ENCODE measurements at places on chromosomes 2 and 18.

GRCh38 chr2:11962707-11963328, 216.4 kb downstream of the LPIN1 start:
- DNase-seq: no peak

DNA sequence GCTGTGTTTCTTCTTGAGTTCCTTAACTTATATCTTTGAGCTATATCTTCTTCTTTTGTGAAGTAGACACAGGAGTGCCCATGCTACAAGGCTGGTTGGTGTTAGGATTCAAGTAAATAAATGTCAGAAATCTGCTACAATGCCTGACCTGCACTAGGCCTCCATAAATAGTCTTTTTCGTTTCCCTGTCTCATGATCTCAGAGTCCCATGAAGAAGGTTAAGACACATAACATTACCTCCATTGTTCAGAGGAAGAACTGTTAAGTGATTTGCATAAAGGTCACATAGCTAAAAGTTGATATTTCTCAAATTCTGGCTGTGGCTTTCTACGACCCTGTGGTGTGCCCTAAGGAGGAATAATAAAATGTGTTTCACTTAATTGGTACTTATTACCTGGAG, 228.4 kb downstream of the KCNS3 start:
- DNase-seq: no peak

DNA sequence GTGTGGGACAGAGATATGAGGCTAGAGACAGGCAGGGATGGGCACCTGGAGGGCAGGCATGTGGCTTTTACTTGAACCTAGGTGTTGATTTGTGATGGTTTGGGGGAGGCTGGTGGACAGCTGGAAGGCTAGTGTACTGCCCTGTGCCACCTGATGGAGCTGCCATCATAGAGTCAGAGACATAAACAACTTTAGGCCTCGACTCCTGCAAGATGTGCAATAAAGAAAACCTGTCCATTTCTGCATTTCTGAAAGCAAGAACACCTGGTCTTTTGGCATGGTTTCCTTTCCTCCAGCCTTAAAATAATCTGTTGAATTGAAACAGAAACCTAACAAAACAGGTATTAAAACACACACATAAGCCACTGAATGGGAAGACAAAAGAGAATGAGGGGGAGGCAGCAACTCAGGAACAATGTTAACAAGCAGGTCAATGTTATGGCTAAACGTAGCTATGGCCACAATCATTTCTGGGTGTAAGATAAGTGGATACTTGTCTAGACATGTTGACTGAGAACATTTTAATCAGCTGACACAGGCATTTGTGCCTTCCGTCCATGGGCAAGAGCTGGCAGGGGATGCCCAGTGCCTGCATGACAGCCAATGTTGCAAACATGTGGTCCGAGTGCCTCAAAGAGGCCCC, 87.8 kb downstream of the KCTD1 start:
- no peak for DNase-seq

- no peak for DNase-seq
These were observed 9.6 kb downstream of the RAX start for GRCh38 chr18:59263661-59264060.

DNA sequence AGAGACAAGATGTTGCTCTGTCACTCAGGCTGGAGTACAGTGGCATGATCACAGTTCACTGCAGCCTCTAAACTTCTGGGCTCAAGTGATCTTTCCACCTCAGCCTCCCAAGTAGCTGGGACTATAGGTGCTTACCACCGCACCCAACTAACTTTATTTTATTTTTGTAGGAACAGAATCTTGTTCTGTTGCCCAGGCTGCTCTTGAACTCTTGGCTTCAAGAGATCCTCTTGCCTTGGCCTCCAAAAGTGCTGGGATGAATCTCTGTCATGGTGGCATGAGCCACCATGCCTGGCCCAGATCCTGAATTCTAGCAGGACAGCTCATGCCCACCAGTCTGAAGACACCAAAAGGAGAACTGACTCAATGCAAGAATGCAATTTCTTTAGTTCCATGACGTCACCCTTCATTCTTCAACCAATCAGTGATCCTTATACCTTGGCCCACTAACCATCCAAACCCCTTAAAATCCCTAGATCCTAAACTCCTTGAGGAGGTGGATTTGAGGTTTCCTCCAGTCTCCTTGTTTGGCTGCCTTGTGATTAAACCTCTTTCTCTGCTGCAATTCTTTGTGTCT, 25.6 kb upstream of the CXXC1 start:
- DNase-seq: no peak

DNA sequence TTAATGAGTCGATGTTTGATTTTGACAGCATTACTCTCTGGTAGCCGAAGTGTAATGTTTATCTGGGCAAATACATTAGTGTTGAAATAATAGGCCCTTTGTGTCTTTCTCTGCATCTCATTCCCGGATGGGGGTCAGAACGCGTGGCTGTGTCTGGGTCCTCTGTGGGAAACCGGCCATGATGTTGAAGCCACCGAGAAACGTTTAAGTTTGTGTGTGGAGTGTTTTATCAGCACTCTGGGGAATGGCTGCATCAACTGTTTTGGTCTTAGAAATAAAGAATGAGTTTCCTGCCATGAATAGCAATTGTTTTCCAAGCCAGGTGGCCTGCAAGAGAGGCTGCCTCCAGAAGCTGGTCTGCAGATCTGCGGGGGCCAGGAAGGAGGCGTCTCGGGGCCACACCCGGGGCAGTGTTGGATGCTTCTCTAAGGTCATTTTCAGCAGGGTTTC, 69.7 kb downstream of the RNF144A start:
- no peak for DNase-seq

DNA sequence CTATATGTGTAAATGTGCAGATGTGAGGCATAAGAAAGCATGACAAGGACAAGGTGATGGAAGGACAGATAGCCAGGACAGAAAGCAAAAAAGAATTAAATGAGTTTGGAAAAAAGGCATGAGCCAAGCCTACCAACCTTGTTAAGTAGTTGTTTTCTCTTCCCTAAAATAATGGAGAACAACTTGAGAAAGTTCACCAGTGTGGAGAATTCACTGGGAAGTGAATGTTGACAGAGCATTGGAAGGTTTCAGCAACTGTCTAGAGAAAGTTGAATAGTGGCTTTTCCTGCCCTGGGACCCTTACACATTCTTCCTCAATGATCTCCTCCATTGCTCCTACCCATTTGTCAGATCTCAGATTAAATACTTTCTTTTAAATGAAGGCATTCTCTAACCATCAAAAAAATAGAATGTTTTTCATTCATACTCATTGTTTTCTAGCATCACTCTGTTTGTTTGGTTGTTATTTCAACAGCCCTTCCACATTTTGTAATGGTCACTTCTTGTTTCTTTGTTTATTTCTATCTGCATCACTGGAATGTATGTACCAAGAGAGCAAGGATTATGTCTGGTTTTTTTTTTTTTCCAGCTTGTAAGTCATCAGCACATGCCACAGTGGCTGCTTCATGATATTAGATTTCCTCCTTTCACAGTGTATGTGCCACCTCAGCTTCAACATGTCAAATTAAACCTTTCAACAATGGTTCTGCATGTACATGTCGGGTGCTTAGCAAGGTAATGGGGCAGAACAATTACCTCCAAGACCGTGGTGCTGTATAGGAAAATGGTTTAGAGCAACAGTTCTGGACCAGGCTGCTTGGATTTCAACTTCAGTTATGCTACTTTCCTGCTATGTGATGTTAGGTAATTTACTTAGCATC, 586.0 kb upstream of the VRK2 start:
- DNase-seq: no peak

- DNase-seq: no peak
These were observed 15.4 kb downstream of the ZNF396 start for GRCh38 chr18:35361570-35362321.

GRCh38 chr2:28895189-28895893, 874 bp downstream of the WDR43 start:
- DNase-seq: peak; percentile 31

GRCh38 chr2:239055756-239056493, 208.0 kb downstream of the TWIST2 start:
- no peak for DNase-seq

- DNase-seq: no peak
These were observed 59.9 kb upstream of the TMEM87B start for GRCh38 chr2:111995148-111995547.

DNA sequence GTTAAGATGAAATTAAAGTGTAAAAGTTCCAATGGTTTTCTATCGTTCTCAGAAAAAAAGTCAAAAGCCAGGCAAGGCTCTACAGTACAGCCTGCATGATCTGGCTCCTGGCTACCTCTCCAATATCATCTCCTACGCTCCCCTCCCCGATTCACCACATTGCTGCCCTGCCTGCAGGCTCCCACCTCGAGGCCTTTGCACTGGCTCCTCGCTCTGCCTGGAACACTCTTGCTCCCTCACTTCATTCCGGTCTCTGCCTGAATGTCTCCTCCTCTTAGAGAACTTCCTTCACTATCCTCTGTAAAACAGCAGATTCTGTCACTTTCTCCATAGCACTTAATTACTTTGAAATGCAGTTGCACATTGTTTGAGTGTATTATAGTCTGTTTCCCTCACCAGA, 72.5 kb downstream of the KLF7 start:
- no peak for DNase-seq

- no peak for DNase-seq
These were observed 874.9 kb downstream of the RNF144A start for GRCh38 chr2:7792031-7792651.

DNA sequence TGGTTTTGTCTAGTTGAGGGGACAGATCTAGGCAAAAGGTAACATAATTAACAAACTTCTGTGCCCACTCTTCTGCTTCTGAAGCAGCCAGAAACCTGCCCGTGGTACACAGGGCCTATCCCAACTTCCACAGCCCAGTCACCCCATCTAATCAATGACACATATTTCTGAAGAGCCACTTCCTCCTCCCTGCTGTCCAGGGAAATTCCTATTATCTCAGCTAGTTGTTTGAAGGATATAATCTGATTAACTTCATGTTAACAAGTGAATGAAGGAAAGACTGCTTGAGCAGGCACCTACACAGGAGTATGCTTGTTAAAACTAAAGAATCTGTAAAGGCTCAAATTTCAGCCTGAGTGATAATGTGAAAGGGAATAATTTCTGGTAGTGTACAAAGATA, 61.4 kb downstream of the CCDC148 start:
- DNase-seq: no peak

- DNase-seq: no peak
These were observed 472.1 kb downstream of the PARD3B start for GRCh38 chr2:205017381-205017780.

GRCh38 chr2:105755895-105756294, 11.2 kb downstream of the NCK2 start:
- no peak for DNase-seq

- no peak for DNase-seq
These were observed 66.5 kb downstream of the STK39 start for GRCh38 chr2:168180914-168181313.

- no peak for DNase-seq
These were observed 93.9 kb upstream of the LTBP1 start for GRCh38 chr2:32852856-32853255.

- DNase-seq: no peak
These were observed 431.8 kb upstream of the RAB12 start for GRCh38 chr18:8177330-8178016.

DNA sequence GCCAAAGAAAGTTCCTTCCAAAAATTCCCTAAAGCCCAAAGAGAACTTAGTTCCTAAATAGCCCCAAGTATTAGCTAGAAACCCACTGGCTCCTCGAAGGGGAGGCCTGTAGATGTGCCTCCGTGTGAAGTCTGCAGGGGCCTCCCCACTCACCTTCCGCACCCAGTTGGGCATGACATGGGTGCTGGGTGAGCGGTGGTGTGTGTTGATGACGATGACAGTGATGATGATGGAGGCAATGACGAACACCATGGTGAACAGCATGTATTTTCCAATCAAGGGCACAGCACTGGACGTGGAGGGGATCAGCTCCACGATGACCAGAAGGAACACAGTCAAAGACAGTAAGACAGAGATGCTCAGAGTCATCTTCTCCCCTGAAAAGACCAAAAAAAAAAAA, 14.5 kb downstream of the CHRNA1 start:
- no peak for DNase-seq

DNA sequence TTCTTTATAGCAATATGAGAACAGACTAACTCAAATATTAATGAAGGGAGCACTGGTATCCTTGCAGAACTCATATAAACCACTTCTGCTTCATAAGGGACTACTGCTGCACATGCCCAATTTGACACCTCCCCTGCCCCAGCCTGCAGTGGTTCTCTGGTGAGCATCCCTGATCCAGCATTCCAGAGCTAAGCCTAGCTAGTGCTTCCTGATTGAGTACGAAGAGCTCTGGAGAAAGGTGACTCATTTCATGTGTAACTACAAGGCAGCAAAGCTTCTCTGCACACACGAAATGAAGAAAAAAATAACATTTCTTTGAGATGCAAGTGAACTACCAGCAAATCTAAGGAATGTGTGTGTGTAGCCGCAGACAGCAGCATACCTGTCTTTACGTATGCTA, 22.8 kb upstream of the ADNP2 start:
- no peak for DNase-seq

DNA sequence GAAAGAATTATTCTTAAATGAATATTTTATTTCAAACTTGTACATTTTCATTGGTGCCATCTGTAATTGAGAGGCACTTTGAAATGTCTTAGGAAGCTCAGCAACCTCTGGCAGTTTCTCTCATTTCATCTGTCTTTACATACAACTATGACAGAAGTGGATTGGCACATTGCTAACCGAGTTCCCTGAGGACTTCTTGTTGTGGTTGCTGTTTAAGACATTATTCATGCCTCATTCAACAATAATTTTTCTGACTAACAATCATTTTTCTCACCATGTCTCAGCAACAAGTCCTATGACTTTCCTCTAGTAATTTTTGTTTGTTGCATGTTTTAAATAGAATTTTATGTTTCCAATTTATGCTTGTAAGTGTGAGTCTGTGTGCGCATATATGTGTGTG, 284.0 kb upstream of the CWC22 start:
- no peak for DNase-seq

DNA sequence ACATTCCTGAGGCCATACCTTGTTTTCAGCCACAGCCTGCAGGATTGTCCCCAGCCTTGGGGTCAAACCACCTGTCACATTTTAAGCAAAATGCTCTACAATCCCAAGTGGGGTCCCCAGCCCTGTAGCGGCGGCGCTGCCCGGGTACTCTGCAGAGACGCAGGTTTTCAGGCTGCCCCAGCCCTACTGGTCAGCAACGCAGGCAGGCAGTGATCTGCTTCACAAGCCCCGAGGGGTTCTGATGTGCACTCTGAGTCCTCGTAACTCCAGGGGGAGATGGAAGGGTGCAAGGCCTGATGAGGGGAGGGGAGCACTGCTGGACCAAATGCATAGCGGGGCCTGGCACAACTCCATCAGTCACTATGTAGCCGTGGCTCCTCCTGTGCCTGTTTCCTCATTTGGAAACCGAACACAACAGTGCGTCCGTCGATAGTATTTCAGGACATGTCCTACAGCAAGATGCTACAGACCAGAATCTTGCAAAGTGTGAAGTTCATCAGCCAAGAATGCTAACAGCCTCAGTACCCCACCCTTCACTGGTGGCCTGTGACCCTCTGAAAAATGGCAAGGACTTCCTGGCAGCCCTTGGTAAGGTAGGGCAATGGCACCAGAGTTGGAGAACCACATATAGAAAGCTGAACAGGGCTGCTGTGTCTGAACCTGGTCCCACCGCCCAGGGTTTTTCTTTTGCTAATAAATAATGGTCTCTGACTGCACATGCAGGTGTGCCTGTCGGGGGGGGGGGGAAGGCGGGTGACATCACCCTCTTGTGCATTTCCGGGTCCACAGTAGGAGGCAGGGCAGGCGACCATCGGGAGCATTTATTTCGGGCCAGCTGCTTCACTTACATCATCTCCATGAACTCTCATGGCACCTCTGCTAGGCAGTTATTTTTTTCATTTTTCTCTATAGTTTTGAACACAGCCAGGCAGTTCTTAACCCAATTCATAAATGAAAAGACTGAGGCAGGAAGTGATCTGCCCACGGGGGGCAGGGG, 50.6 kb upstream of the TFCP2L1 start:
- DNase-seq: no peak

- no peak for DNase-seq
These were observed 34.2 kb downstream of the HJURP start for GRCh38 chr2:233819884-233820773.

Data from stimulated activated CD8-positive, alpha-beta memory T cell treated with anti-CD3 and anti-CD28 coated beads, Interleukin-15, amount 100 ng/mL, for 4 hours (primary cell).